ENCODE measurements at places on chromosomes 11 and 22.
A peak's percentile ranks its signal among the peaks of the same experiment; 100 is the strongest.

GRCh38 chr11:65452806-65453490 is 30.4 kb downstream of the NEAT1 start:
- DNase-seq = no peak

DNA sequence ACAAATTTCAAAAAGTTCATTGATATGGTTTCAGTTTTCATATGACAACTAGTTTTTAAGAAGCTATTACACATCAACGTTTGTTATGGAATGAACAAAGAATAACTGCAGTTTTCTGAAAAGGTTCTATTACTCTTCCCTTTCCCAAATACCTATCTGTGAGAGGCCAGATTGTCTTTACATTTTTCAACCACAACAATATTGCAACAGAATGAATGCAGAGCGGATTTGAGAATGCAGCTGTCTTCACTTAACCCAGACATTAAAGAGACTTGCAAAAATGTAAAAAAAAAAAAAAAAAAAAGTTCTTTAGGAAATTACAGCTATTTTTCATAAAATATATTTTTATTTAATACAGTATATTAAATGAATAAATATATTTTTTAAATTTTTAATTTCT is 250.8 kb downstream of the DDX10 start:
- no peak for DNase-seq

GRCh38 chr11:131089727-131090245 is 173.5 kb upstream of the SNX19 start:
- DNase-seq = no peak

GRCh38 chr11:43765194-43765593 is 84.7 kb downstream of the HSD17B12 start:
- DNase-seq = no peak

GRCh38 chr11:57390535-57390934 is at the start of gene PRG2:
PRG2 (minus strand) TSS chr11:57390650; CDS start chr11:57389944, 706 bp downstream.
- no peak for DNase-seq

- no peak for DNase-seq
Observed at GRCh38 chr11:115201111-115201792, 303.0 kb downstream of the CADM1 start.

GRCh38 chr11:118791961-118792569 is 1.1 kb upstream of the DDX6 start:
- no peak for DNase-seq

DNA sequence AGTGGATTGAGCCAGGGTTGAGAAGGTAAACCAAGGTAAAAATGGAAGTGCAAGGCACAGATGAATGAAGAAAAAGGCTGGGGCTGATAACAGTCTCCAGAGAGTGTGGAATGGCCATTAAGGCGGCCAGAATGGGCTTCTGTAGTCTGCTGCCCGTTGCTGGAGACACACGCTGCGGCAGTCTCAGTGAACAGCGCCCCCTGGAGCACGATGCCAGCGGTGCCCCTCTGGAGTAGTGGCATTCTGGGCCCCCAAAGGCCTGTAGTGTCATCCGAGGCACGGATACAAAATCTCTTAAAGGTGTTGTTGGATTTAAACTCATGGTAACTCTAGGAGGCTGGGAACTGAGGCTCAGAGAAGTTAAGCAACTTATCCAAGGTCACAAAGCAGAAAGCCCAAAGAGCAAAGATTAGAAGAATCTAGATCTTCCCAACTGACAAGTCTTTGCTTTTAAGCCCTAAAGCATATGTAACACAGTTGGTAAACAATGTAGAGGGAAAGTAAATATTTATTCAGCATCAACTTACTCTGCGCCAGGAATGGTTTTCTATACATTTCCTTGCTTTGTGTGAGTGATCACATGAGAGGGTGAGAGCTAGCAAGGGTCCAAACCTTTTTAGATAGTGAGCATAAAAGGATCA is 18.2 kb downstream of the KCNJ1 start:
- DNase-seq = peak; percentile 83

- no peak for DNase-seq
Observed at GRCh38 chr11:101835506-101836063, 79.2 kb upstream of the CEP126 start.

DNA sequence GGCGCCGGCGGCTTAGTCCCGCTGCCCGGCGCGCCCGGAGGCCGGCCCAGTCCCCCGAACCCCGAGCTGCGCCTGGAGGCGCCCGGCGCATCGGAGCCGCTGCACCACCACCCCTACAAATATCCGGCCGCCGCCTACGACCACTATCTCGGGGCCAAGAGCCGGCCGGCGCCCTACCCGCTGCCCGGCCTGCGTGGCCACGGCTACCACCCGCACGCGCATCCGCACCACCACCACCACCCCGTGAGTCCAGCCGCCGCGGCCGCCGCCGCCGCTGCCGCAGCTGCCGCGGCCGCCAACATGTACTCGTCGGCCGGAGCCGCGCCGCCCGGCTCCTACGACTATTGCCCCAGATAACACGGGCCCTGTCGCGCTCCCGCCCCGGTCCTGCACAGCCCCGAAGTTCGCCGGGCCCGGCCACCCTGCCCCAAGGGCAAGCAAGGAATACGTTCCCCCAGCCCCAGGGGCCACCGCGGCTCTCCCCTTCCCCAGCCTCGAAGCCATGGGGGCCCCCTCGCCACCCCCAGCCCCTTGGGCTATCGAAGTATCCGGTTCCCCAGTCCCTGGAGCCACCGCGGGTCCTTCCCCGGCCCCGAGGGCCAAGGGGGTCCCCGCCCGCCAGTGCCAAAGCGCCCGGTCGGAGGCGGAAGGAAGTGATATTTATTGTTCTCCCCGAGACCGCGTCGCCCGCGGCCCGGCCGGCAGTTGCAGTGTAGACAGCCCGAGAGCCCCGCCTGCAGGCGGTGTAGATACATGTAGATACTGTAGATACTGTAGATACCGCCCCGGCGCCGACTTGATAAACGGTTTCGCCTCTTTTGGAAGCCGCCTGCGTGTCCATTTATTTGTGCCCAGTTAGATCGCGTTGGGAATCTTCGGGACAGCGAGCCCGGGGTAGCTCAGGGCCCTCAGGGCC is 6.2 kb downstream of the TBX1 start:
- peak; percentile 76 for DNase-seq

DNA sequence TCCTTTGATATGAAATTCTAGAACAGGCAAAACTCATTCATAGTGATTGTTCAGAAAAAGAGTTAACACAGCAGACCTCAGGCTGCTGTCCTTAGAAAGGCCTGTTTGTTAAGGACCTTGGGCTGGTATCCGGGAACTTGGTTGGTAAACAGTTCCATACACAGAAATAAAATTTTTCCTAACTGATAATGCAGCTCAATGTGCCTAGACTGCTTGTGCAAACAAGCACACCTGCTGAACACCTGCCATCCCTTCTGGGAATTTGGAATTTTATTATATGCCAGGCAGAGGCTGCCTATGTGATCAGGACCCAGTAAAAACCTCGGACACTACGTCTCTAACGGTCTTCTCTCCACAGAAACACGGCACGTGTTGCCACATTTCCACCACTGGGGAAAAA is 11.5 kb downstream of the THAP12 start:
- no peak for DNase-seq

- no peak for DNase-seq
Observed at GRCh38 chr11:86431258-86431657, 56.6 kb downstream of the CCDC81 start.

DNA sequence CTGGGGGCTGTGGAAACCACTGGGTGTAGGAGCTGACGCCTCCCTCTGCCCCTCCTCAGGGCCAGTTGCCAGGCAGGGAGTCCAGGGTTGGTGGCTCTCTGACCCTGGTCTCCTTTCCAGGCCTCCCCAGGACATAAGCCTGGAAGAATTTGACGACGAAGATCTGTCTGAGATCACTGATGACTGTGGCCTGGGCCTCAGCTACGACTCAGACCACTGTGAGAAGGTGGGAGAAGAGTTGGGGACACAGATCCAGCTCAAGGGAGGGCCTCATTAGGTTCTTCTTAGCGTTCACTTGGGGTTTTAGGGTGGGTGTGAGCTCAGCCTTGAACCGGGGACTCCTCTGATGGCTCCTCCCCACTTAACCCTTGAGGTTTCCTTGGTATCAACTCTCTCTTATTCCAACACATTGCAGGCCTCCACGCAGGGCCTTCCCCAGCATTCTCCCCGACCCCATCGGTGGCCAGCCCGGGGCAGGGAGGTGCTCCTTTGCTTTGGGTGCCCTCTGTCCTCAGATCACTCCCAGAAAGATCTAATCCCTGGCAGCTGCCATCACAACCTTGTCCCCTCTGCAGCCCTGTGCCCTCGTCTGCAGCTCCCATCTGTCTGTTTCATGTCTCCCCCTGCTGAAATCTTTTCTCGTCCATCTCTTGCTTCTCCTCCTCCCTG is 1.2 kb downstream of the MAPK8IP2 start:
- DNase-seq = no peak

- no peak for DNase-seq
Observed at GRCh38 chr22:23218867-23219251, 38.5 kb downstream of the BCR start.

DNA sequence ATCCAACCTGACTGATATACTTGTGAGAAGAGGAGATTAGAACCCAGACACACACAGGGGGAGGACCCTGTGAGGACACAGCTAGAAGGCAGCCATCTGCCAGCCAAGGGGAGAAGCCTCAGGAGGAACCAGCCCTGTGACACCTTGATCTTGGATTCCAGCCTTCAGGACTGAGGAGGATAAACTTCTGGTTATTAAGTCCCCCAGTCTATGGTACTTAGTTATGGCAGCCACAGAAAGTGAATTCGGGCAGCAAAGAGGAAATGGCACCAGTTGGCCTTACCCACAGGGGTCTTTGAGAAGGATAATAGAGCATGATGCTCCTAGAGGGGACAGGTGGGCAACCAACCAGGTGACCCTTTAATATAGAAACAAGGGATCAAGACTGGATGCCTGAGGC is 49.4 kb downstream of the ASCL2 start:
- no peak for DNase-seq

- DNase-seq = no peak
Observed at GRCh38 chr11:91222830-91223229, 1000.0 kb upstream of the CHORDC1 start.

DNA sequence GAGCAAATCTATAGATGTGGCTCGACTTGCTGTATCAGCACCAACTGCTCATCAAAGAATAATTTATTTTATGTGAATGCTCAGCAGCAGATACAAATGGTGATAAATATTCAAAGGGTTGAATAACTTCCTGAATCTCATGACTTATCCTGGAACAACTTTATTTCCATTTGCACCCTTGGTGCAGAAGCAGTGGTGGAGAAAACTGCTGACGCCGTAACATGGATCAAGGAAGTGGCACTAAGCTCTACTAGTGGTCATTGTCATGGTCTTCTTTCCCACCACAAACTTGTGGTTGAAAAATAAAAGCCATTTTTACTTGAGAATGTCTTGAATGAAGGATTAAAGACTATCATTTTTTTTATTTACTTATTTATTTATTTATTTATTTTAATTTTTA is 14.6 kb downstream of the MARK2 start:
- no peak for DNase-seq

GRCh38 chr11:102287964-102288724 is 29.1 kb upstream of the BIRC3 start:
- DNase-seq = peak; percentile 70

GRCh38 chr22:37500745-37501609 is 14.8 kb upstream of the MFNG start:
- DNase-seq = no peak

DNA sequence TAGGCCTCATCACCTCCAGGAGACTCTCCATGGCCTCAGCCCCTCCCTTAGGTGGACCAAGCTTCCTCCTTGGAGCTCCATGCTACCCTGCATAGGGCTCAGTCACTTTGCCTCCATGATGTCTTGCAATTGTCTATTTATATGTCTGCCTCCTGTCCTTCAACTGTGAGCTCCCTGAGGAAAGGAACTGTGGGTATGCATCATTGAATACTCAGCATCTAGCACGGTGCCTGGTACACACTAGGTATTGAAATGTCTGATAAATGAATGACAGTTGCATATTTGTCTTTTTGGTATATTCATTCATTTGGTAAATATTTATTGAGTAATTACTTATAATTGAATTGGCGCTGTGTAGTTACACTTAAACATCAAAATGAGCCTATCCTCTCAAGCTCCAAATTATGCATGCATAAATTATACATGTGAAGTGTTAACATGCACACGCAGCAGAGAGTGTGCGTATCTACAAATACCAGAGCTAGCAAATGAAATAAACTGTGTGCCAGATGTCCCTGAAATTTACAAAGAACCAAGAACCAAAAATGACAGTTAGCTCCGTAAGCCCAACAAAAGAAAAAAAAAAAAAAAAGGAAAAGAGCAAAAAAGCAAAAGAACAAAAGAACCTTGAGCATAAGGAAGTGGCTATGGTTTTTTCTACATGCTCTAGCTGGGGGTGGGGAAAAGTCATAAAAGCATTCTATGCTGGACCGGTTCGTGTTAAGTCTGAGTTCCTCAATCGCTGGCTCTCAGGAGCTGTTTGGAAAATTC is 25.2 kb downstream of the GRAP2 start:
- DNase-seq = no peak

- no peak for DNase-seq
Observed at GRCh38 chr22:50459496-50460140, 15.2 kb downstream of the SBF1 start.

- DNase-seq = no peak
Observed at GRCh38 chr22:29090039-29090438, 17.2 kb downstream of the KREMEN1 start.

DNA sequence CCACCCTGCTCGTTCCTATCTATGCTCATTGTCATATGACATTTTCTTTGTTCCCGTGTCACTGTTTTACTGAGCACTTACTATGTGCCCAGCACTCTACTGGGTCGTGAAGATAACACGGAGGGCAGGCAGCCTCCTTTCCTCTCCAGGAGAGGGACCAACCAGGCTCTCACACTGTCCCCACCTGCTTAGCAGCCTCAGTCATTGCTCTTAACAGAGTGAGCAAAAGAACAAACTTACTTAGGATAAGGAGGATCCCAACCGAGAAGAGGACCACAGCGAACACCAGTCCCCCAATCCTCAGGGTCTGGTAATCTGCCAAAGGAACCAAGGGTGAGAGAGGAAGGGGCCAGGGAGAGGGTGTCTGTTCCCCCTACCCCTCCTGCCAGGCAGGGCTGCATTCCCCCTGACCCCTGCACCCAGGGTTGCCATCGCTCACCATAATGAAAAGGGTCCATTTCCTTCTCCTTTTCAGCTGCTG is 17.0 kb upstream of the FXYD2 start:
- peak; percentile 50 for DNase-seq

DNA sequence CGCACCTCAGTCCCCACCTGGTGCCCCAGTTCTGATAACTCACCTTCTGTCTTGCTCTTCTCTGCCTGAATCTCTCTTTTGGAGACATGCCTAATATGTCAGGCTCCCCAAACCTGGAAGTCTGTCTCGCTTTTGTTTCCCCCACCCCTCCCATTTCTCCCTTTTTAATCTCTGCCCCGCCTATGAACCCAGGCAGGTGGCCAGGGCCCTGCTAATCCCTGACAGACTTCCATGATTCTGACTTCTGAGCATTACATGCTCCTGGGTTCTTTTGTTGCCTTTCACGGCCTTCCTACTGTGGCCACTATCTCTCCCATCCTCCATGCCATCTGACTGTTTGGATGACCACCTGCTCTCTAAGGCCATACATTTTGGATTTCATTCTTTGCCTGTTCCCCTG is 1120.9 kb upstream of the CCDC90B start:
- no peak for DNase-seq

- DNase-seq = no peak
Observed at GRCh38 chr11:39425226-39425625, 2034.2 kb downstream of the LRRC4C start.
